PC-9 (cell line): ENCODE measurements at places on chromosomes 13 and 19.

GRCh38 chr19:7928334-7928706 is 2.4 kb upstream of the CTXN1 start:
- DNase-seq, result no peak

DNA sequence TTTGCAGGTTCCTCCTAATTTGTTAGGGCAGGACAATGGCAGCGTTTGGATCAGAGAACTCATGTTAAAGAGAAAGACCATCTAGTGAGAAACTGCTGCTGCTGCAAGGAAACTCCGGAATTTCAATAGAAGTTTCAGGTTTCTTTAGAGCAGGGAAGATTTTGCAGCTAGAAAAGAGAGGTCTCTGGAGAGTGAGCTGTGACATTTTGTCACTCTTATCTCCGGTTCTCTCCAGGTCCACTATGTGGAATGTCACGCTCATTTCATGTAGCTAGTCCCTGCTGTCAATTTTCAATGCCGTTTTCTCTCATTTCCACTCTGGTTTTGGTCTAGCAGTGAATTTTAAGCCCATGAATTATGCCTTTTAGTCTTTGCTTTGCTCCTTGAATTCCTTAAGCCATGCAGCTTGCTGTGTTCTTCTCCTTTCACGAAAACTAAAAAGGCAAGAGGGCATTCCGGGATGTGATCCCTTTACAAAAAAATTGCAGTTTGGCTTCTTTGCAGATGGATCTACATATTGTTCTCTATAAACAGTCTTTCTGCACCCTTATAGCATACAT is 46.7 kb upstream of the POSTN start:
- no peak for DNase-seq

DNA sequence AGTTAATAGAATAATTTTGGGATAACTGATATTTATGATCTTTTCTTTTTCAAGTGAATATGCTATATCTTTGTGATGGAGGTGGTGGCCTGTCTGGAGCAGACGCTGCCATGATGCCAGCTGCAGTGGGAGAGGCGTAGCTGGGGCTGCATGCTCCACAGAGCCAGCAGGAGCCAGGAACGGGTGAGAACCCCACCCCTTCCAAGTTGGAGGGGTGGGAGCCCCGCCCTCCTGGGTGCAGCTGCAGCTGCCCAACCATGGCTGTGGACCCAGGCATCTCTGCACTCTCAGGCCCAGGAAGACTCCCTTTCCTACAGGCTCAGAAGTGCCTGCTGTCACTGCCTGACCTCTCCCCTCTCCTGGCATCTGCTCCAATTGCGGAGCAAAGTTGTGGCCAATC is 373.0 kb downstream of the SLC7A1 start:
- DNase-seq, result no peak

- DNase-seq, result no peak
Observed at GRCh38 chr13:92775658-92776057, 450.9 kb upstream of the GPC6 start.
